ENCODE measurements at places on chromosomes 6 and 20.

GRCh38 chr6:137871831-137872454, 4.9 kb downstream of the TNFAIP3 start:
- no peak for DNase-seq

DNA sequence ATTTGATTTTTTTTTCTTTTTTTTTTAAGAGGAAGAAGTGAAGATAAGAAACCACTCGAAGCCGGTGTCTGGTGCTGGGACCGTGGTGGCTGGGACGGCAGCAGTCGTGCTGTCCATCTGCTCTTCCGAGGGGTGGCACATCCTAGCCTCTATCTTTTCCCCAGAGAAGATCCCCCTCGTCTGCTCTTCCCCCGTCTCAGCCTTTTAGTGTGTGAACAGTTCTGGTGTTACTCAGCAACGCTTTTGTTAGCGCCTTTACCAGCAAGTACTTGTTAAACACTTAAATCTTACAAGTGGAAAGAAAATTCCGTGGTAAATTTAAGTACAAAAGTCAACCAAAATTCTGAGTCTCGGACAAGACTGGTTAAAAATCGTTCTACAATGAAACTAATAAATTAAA, 90.1 kb downstream of the RSPH3 start:
- no peak for DNase-seq

DNA sequence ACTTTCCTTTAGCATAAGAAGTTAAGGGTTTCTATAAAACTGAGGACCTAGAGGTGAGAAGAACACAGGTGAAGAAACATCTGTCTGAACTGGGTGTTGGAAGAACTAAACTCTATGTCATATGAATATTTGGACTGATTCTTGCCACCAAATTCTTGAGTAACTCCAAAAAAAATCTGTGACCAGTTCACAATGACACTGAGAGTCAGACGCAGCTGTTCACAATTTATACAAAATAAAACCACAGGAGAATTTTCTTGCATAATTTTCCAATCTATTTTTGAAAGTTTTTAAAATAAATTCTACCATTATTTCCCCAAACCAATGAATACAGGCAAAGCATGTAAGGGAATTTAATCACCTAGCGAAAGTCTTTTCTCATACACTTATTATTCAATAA, 148.1 kb upstream of the TCF21 start:
- DNase-seq = no peak

DNA sequence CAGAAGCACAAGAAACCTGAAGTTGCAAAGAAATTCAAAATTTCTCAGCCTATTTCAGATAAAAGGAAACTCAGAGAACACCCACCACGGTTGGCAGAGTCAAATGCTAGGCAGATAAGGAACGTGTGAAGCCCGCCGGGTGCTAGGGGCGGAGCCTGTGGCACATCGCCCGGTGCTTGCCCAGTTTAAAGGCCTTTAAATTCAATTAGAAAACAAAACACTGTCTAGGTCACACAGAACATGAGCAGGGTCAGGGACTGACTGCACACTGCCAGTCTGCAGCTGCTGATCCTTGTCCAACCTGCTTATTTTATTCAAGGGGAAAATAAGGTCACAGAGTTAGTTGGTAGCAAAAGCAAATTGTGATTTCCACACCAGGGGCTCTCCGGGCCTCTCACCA, 75.8 kb downstream of the PSMG4 start:
- peak; percentile 48 for DNase-seq

- no peak for DNase-seq
Observed at GRCh38 chr6:1263039-1263849, 48.7 kb upstream of the FOXQ1 start.

DNA sequence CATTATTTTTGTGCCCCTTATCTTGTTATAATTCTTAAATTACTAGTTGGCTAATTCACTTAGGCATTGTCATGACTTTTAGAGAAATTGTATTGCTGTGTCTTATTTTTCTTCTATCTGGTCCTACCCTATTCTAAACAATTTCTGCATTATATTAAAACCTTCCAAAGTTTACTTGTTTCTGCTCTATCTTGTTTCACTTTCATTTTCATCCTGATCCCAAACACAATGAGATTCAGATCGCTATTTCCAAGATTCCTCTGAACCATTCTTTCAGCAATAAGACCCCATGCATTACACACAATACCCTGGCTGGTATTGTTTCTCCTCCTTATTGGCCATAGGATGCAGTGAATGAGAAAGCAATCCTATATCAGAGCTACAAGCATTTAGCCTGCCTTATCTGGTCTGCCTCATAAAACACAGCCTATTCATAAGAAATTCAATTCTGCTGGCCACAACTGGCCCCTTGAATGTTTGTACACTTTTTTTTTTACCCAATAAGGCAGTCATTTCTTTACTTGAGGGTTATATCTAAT, 69.9 kb upstream of the POU3F2 start:
- DNase-seq = no peak

DNA sequence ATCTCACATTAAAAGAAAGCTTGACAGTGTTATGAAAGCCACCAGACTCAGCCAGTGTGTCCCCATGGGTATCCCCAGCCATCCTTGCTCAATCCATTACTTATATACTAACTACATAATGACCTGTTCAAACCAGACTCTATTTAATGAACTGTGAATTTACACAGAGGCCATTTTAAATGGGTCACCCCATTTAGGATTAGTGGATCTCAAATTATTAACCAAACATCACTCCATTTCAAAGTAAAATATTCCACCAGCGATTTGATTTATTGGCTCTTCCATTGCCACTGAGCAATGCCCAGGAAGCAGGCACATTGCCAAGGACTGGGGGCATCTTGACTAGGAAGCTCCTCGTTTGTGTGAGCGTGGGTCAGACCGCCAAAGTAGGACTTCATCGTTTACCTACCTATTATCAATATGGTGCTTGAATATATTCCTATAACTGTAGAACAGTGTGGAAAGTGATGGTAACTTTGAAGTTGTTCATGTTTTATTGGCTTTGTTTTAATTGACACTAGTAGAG, 15.5 kb upstream of the NPEPL1 start:
- no peak for DNase-seq

DNA sequence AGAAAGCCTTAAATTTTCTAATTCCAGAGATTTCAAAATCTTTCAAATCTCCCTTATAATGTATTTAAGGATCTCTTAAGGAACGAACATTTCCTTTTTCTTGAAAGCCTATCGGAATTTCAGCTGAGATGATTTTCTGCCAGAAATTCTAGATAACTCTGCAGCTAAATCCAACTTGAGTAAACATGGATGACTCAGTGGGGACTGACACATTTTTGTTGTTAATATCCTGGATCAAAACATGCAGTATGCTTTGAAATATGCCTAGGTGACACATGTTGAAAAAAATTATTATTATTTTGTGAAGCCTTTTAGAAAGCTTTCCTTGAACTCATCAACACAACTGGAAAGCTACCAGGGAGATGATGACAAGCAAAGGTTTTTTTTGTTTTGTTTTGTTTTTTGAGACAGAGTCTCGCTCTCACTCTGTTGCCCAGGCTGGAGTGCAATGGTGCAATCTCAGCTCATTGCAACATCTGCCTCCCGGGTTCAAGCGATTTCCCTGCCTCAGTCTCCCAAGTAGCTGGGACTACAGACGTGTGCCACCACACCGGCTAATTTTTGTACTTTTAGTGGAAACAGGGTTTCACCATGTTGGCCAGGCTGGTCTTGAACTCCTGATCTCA, 140.1 kb upstream of the SNX9 start:
- no peak for DNase-seq

DNA sequence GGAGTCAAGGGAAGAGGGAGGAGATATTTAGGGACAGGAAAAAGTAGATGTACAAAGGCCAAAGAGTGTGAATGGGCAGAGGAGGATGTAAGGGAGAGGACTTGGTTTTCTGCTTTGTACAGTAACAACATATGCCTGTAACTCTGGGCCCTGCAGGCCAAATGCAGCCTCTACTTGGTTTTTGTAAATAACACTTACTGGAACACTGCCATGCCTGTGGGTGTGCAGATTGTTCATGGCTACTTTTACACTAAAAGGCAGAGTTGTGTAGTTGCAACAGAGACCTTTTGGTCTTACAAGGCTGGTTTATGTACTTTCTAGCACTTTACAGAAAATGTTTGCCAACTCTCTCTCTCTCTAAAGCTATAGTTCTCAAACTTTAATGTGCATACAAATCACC, 157.1 kb downstream of the PHACTR1 start:
- no peak for DNase-seq

GRCh38 chr20:59247731-59248684, 52.4 kb upstream of the EDN3 start:
- DNase-seq = no peak

DNA sequence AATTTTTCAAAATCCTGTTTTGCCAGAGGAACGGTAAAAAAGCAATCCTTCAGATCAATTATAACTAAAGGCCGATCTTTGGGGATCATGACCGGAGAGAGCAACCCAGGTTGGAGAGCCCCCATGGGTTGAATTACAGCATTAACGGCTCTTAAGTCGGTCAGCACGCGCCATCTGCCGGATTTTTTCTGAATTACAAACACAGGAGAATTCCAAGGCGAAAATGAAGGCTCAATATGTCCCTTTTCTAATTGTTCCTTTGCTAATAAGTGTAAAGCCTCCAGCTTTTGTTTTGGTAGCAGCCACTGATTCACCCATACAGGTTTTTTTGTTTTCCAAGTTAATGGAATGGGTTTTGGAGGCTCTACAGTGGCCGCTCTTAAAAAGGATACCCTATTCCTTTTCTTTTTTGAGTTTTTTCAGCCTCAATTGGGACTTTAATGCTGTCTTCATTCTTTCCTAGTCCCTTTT, 16.9 kb upstream of the PTCRA start:
- DNase-seq = peak; percentile 68

- no peak for DNase-seq
Observed at GRCh38 chr6:143375022-143375585, 75.4 kb downstream of the ADAT2 start.

GRCh38 chr20:34703424-34704176, 544 bp upstream of the TP53INP2 start:
- no peak for DNase-seq

DNA sequence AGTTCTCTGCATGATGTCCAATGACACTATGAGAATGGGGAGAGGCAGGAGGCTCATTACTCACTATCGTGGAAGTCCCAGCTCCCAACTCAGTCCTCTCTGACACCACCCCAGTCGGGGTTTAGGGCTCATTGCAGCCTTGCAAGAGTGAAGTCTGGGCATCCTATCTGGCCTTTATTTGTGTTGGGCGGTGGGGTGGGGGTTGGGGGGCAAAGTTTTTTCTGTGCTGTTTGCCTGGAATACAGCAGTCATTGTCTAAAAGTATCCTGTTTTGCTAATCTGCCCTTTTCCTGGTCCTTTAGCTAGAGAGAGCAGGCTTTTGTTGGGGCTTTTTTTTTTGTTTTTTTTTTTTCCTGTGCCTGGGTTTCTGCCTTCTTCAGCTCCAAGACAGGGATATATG, 174.2 kb downstream of the MYLK4 start:
- no peak for DNase-seq

- DNase-seq = no peak
Observed at GRCh38 chr6:113763876-113764275, 93.3 kb upstream of the MARCKS start.

DNA sequence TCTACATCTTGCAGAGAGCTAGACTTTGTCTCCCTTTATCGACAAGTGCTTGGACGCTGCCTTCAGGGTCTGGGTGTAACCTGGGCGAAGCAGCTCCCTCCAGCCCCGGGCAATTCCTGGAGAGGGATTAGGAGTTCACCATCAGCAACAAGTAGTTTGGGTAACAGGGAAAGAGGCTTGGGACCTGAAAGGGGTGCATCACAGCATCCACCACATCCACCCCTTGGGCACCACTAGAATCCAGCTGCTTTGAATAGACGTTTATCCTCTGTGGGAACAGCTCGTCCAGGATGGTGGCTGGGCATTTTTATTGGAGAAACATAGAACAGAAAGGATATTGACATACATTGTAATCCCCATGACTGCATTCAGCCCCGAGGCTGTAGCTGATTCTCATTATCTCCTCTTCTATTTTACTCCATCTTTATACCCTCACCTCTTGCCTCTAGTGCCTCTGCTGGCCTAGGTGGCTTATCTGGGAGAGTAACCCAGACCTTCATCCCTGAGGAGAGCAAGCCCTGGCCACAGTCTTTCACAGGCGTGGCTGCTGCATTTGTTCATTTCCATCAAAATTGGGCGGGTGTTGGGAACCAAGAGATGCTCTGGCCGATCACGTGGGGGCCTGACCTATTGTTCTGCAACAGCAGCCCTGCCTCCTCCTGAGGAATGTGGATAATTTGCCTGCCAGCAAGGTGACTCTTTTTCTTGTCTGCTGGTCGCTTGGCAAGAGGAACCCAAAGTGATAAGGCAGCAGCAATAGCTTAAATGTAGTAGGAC, 109.2 kb upstream of the RALGAPA2 start:
- DNase-seq = no peak

DNA sequence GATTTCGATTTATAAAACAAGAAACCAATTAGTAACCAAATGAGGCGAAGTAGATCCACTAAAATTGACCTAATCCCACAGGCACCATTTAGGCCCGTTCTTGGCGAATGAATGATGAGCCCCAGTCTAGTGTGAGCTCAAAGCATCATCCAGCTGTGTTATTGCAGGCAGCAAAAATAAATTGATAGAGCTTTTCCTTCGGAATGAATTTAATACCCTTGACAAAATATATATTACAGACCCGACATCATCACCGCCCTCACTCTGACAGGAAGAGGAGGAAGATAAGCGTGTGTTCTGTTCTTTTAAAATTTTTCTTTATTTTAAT, 7.8 kb downstream of the SIM1 start:
- DNase-seq = no peak

- no peak for DNase-seq
Observed at GRCh38 chr20:53752971-53753879, 159.6 kb upstream of the ZNF217 start.

- DNase-seq = no peak
Observed at GRCh38 chr6:99662616-99663015, 56.0 kb downstream of the PRDM13 start.

DNA sequence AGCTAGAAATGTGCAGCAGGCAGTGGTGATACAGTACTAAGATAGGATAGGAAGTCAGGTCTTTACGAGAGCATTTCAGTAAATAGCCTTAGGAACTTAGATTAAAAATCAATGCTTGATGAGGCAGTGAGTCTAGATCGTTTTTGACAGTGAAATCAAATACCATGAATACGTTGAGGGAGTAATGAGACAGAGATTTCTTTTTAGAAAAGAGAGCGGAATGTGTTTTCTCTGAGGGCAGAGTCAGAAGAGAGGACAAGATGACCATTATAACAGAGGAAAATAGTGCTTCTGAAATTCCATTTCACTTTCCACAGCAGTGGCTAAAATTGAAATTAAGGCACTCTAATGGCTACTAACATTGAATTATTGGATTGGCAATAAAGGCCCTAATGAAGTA, 339.6 kb downstream of the UTRN start:
- no peak for DNase-seq

- no peak for DNase-seq
Observed at GRCh38 chr6:82182756-82183155, 64.8 kb downstream of the IBTK start.

All from hippocampal formation (tissue), 2 donors.